Adipocyte (in vitro differentiated cells): ENCODE measurements at places on chromosomes 2 and 18.
A peak's percentile ranks its signal among the peaks of the same experiment; 100 is the strongest.

DNA sequence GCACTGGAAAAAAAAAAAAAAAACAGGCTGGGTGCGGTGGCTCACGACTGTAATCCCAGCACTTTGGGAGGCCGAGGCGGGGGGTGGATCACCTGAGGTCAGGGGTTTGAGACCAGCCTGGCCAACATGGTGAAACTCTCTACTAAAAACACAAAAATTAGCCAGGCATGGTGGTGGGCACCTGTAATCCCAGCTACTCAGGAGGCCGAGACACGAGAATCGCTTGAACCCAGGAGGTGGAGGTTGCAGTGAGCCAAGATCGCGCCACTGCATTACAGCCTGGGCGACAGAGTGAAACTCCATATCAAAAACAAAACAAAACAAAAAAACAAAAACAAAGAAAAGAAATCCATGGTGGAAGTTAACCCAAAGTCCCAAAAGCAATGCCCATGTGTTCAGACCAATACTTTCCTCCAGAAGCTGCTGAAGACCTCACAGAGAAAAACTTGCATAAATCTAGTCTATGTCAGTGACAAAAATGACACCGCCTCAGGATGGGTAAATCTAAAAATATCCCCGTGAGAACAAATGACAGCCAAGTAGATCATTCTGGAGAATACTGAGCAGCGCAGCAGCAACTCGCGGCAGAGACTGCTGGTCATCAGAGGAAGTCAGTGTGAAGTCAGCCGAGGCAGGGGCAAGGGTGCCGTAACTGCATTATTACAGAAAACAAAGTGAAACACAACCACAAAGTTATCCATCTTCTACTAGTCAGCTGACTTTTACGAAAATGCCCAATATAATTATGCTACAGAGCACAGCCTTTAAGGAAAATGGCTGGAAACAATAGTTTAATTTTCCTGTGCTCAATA lies 41.0 kb downstream of the LPIN2 start:
- DNase-seq, result no peak

GRCh38 chr2:58967736-58968135 lies 726.6 kb upstream of the FANCL start:
- DNase-seq, result peak; percentile 4

DNA sequence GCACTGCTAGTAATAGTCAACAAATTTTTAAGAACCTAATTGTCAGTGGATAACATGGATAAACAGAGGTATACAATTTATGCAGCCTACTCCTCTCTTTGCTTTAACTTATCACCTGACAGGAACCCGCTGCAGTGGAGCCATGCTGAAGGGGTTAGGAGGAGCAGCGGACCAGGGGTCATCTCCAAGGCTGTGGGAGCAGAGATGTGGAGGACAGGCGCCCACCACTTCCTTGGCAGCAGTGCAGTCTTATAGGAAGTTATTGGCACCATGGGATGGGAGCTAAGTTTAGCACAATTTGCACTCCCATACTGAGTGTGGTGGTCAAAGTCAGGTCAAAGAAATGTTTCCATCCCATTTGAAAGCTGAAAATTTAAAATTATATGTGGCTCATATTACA lies 35.6 kb downstream of the HDLBP start:
- DNase-seq, result no peak

DNA sequence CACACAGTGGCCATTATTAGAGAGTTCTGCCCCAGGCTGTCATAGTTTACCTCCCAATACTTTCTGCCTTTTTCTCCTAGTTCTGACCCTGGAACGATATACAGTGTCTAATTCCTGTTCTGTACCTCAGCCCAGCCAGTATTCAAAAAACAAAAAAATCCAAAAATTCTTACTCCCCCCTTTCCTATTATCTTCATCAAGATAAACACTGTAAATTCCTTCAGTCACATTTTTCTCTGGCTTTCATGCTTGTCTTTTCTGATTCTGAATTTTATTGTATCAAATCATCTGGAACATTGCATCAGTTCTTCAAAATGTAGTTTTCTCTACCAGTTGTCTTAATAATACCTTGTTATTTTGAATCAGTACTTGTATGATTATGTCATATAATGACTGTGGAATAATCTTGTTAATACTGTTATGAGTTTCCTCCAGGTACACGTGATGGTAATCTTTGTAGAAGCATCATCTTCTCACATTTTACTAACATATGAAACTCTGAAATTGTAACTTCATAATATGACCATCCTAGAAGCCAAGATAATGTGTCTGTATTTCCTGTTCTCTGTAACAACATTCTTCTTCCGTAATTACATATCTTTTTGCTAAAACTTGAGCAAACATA lies 79.0 kb upstream of the NOSTRIN start:
- DNase-seq, result peak; percentile 26

DNA sequence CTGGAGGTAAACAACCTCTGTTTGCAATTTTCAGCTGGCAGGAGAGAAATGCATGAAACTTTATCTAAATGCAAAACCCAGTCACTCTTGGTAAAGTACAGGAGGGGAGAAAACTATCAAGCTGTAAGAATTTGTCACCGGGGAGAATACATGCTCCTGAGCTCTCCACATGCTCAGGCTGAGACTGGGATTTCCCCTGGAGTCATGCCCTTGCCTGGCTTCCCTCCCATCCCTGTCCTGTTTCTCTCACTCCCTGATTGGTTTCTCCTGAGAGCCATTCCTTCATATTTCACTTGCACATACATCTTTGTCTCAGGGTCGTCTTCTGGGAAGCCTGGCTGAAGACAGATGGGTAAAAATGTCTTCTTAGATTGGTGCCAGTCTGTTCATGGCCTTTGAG lies 52.9 kb upstream of the SPATS2L start:
- DNase-seq, result peak; percentile 38
